ENCODE measurements at places on chromosomes 1 and 21. TPM values are rescaled to one million over a fixed set of nuclear protein-coding genes. Genes with fewer than 3 reads are reported as not detected.

The CNKSR1 gene
- total RNA-seq, result 14.1 TPM

The SYT6 gene
- total RNA-seq, result not detected

The CAMK2N1 gene
- total RNA-seq, result 18.5 TPM

The HNRNPR gene
- total RNA-seq, result 50.4 TPM

The AGO3 gene
- 5.3 TPM for total RNA-seq

The NDUFV3 gene
- total RNA-seq, result 41.7 TPM

The NBPF6 gene
- total RNA-seq, result not detected

The SLC22A15 gene
- total RNA-seq, result 5.2 TPM

The ADCY10 gene
- 0.15 TPM for total RNA-seq

The S100A4 gene
- 5.7 TPM for total RNA-seq

The RWDD3 gene
- 9.0 TPM for total RNA-seq

The ELAPOR1 gene
- total RNA-seq, result not detected

The FAM72D gene
- total RNA-seq, result 3.1 TPM

The S1PR1 gene
- 2.8 TPM for total RNA-seq

The TSPEAR gene
- total RNA-seq, result not detected
